ENCODE measurements at places on chromosomes 7 and 10.
A peak's percentile ranks its signal among the peaks of the same experiment; 100 is the strongest.

DNA sequence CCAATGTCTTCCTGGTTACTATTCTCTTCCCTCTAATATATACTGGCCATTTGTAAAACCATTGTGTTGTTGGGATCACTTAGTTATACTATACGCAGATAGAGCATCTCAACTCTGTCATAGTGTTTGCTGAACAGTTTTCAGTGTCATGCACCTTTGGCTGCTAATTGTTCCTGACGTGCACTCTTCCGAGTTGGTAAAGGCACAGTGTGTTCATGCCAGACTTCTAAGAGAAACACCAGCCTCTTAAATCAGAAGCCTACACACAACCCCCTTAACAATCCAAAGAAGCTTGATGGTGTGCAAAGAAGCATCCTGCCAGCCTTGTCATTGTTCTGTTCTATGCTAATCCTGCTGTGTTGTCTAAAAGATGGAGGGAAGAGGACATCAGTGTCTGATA is 131.1 kb downstream of the MAPK8 start:
- DNase-seq, result no peak

DNA sequence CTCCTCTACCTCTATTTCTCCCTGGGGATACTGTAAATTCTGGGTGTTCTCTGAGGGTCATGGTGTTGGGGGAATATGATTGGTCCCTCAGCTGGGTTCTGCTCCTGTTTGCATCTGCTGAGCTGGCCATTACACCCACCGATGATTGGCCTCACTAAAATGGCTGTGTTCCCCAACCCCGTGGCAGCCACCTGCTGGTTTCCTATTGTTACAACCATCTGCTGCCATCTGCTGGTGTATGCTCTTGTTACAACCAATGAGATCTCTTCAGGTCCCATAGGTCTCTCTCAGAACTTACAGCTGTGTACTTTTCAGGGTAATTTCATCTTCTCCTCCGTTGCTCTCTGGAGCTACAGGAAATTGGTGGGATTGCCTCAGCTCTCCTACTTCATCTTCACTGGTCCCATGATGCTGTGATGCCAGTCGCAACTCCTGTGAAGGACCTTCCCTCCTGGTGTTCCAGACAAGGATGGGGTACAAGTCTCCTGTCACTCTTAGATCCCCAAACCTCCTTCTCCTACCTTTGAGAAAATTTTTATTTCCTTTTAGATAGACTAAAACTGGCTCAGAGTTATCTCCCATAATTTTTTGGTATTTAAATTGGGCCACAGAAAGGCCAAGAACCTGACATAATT is 303.5 kb upstream of the SMIM30 start:
- DNase-seq, result peak; percentile 49

DNA sequence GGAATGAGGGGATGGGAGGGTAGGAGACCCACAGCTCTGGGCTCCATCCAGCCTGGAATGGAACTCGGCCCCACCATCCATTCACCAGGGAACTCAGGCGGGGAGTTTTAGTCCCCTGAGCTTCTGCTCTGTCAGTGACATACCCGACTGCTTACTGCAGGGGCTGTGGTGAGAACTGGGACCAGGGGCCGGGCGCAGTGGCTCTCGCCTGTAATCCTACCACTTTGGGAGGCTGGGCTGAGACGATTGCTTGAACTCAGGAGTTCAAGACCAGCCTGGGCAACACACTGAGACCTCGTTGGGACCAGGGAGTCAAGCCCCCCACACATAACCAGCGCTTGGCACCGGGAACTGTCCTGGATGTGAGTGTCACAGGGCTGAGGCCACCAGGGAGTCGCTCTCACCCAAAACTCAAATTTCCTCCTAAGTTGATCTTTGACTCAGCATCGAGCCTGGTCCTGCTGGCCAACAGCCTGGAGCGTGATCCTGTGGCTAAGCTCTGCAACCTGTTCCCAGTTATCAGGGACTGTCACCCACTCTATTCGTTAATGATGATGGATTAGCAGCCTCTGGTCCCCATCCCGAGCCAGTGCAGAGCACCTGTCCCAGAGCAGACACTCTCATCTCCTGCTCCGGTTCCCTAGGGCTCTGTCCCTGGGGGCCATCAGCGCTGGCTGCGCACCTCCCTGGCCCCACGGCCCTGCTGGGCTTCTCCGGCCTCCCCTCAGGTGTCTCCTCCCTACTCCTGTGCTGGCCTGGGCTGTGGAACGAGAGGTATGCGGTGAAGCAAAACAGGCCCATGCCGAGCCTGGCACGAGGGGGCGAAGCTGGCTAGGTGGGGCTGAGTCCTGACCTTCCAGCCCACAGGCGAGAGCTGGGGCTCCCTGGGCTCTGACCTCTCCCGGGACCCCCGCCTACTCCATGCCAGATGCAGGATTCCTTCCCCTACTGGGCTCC is 902 bp upstream of the CLDN15 start:
- no peak for DNase-seq

- no peak for DNase-seq
Measured at GRCh38 chr7:5457245-5457735, 33.7 kb upstream of the TNRC18 start.

GRCh38 chr7:43463401-43463980 is 119.4 kb upstream of the STK17A start:
- DNase-seq, result no peak

DNA sequence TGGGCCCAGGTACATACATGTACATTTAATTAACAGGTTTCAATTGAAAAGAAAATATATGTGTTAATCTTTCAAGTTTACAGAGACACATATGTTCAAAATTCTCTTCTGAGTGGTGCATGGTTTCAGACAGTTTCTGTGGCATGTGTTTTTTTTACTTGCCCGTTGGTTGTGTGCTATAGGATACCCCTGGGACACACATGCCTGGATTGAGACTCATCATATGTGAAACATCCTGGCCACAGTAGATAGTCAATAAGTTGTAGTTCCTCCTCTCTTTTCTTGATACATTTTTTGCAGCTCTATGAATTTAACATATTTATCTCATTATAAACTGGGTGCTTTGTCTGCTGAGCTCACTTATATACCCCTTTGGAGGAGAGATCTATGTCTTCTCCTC is 207.8 kb upstream of the CTBP2 start:
- DNase-seq, result no peak

DNA sequence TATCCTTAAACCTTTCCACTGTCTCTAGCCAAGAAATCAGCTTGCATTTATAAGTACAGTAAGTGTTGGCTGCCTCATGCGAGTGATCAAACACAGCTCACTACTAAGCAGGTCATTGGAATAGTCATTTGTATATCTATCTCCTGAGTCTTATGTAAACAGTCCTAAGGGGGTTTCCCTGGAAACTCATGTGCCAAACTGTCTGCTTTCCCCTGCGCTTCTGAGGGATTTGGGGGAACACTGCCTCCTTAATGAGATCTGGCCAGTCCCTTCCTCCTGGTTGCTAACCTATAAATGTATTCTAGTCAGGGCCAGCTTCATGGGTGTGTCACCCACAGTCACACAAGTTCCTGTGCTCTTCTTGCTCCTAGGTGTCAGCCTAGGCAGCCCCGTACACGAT is 133.1 kb downstream of the CD36 start:
- no peak for DNase-seq

DNA sequence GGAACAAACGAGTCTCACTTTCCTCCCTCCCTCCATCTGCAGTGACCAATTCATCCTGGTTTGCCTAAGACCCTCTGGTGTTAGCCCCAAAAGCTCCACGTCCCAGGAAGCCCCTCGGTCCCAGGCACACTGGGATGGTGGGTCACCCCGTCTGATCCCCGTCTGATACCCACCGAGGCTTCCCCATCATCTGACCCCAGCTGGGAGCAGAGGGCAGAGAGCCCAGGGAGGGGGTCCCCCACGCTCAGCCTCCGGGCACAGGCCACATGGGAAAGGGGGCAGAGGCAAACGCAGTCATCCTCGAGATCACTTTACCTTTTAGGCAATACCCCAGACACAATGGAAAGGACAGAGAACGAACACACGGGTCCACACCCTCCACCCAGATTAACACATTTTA is 291.6 kb upstream of the PPP2R2D start:
- no peak for DNase-seq

GRCh38 chr7:44172352-44172751 is 16.9 kb downstream of the GCK start:
- DNase-seq, result no peak

DNA sequence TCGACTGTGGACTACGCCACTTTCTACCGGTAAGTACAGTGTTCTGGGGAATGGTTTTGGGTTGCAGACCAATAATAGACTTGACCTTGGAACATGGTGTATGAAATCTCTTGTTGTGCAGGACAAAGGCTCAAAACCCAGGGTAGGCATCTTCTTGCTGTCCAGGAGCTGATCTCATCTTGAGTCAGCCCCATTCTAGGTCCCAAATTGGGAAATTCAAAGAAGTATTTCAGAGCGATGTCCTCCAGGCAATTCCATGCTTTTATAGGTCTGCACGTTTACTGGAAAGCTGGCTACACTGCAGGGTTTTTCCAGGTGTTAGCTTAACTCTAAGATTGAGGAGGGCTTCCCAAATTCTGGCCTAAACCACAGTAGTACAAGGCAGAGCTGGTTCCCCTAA is 180.7 kb downstream of the BMPER start:
- no peak for DNase-seq

DNA sequence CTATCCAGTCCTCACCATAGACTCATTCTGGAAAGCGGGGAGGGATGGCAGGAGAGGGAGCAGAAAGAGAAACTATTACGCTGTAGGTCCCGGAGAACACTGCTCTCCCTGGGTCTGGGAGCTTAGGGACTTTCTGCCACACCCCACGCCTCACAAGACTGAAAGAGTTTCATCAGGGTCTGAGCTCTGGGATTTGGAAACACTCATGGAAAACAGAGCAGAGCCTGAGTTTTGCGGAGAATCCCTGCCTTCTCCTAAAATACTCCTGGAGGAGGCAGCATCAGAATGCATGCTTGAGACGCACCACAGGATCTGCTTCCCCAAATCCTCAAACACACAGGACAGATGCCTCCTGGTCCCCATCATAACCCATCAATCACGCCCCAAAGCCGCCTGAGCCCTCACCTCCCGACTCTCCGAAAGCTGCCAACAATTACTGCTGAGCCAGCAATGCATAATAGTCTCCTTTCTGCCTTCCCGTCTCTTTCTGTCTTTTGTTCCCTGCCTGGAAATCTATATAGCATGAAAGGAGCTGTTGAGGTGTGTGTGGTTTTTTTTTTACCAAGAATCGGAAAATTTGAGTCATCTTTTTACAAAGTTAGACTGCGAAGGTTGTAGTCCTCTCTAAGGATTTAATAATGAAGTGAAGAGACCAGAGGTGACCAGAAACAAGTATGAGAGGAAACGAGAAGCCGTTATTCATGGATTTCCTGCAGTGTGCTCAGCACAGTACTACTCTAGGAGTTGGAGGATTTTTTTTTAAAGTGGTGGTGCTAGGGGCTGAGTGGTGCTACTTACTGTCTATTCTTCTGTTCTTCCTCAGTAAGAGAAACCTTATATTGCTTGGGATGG is 37.7 kb downstream of the ASB13 start:
- no peak for DNase-seq

DNA sequence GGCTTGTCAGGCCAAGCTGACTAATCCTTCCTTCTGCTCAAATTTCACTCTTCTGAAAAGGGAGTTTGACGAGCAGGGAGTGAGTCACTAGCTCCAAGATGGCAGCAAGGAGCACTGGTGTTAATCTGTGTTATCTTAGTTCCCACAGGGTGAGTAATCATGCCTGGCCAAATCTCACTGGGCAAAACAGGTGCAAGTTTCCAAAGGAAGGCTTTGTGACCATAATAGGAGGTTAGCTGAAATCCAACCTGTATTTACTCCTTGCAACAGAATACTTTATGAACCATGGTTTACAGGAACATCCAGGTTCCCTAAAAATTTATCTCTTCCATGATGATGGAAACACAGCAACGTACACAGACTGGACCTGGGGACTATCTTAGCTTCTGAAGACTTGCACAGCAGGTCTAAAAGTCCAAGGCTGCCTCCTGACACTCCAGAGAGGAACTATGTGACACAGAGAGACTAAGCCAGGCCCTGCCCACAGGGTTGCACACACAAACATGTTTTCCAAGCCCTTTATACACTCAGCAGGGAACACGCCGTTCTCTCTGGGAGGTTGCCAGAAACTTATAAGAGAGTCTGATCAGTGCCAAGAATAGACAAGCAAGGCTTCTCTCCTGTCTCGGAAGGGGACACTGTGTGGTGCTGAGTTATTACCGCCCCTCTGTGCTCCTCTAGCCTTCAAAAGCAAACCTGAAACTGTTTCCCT is 46.3 kb downstream of the PDK4 start:
- DNase-seq, result peak; percentile 96

- DNase-seq, result no peak
Measured at GRCh38 chr10:92076722-92077121, 153.2 kb downstream of the BTAF1 start.

GRCh38 chr10:93220296-93221170 is 146.8 kb downstream of the CYP26A1 start:
- no peak for DNase-seq

DNA sequence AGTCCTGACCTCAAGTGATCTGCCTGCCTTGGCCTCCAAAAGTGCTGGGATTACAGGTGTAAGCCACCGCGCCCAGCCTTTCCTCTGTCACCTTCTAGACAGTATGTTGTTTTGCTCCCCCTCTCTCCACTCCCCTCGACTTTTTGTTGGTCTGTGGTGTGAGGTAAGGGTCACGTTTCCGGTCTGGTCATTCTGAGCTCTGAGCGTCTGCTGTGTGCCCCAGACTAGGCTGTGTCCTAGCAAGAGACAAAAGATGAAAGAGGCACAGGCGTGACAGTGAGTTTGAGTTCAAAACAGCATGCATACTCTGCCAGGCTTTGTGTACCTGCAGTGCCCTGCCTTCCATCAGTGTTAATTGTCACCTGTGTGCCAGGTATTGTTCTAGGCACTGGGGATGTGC is 87.4 kb upstream of the PPIF start:
- no peak for DNase-seq

GRCh38 chr10:75228834-75229233 is 6.9 kb downstream of the COMTD1 start:
- DNase-seq, result no peak

GRCh38 chr10:77409697-77410471 is 227.7 kb downstream of the KCNMA1 start:
- DNase-seq, result no peak

DNA sequence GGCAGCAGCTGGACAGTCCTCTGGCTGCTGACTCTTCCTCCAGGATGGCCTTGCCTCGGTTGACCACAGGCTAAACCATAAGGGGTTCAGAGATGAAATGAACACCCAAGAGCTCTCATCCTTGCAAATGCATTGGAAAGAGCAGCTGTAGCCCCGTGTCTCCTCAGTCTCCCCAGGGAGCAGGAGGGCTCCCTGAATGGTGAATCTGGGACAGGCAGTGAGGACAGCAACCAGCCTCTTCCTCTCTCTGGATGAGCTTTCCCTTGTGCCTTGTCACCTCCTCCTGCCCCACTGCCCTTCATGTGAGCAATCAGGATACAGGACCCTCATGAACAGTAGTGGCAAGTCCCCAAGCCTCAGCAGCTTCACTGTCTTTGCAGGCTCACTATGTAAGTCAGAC is 23.9 kb upstream of the GDF10 start:
- DNase-seq, result no peak

GRCh38 chr7:114819616-114820362 is 102.1 kb upstream of the MDFIC start:
- peak; percentile 93 for DNase-seq

GRCh38 chr10:2610946-2611345 is 456.4 kb upstream of the PFKP start:
- DNase-seq, result no peak

All from kidney epithelial cell (primary cell).